Left renal pelvis (tissue), 4 donors: ENCODE measurements at places on chromosomes 4 and X.

DNA sequence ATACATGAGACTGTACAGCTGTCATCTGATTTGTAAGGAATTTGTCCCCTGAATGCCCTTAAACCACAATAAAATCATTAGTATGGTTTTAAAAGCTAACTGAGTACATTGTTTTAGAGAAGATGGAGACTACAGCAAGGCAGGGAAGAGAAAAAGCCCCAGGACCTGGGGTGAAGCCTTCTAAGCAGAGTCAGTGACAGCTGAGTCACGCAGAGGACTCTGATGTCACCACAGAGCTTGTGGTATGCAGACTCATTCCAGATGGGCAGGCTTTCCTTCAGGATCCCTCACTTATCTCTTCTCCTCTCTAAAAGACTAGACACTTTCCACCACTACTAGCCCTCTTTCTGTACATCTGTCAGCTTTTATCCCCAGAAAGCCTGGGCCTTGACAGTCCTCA, 97.1 kb upstream of the ATOH1 start:
- DNase-seq: no peak

DNA sequence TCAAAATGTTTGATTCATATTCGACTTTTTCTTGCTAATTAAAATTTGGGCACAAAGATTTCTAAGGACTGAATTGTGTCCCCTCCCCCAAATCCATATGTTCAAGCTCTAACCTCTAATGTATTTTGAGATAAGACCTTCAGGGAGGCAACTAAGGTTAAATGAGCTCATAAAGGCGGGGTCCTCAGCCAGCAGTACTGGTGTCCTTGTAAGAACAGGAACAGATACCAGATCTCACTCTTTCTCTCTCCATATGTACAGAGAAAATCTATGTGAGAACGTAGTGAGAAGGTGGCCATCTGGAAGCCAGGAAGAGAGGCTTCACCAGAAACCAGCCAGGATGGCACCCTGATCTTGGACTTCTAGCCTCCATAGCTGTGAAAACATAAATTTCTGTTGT, 116.9 kb downstream of the VEGFC start:
- DNase-seq: no peak

GRCh38 chr4:109451544-109452273, 18.1 kb downstream of the SEC24B start:
- DNase-seq: no peak

- no peak for DNase-seq
These were observed 33.5 kb downstream of the OR13H1 start for GRCh38 chrX:131577413-131577812.

DNA sequence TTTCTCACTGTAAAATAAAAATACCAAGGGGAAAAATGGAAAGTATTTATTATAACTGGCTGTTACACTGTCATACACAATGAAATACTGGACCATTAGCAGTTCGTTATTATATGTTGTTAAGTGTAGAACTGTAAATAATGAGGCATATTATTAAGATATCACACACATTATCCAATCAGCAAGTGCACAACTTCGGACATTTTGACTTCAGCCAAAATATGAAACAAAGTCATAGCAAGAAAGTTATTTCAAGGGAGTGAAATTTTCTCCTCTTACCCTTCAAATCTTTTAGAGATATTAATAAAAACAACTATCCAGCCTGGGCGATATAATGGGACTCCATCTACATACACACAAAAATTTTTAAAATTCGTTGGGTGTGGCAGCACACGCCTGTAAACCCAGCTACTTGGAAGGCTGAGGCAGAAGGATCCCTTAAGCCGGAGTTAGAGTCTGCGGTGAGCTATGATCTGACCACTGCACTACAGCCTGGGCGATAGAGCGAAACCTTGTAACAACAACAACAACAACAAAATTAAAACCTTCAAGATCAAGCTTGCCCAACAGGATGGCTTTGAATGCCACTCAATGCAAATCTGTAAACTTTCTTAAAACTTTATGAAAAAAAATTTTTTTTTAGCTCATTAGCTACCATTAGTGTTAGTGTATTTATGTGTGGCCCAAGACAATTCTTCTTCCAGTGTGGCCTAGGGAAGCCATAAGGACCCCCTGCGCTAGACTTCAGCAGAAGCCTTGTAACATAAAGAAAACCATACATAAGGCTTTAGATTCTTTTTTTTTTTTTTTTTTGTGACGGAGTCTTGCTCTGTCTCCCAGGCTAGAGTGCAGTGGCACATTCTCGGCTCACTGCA, 1.3 kb upstream of the CISD2 start:
- DNase-seq: no peak

GRCh38 chrX:118315529-118315928, 30.4 kb upstream of the WDR44 start:
- DNase-seq: no peak
